Testis (tissue), 5 donors: ENCODE measurements at places on chromosomes 5 and 9.
A peak's percentile ranks its signal among the peaks of the same experiment; 100 is the strongest.

DNA sequence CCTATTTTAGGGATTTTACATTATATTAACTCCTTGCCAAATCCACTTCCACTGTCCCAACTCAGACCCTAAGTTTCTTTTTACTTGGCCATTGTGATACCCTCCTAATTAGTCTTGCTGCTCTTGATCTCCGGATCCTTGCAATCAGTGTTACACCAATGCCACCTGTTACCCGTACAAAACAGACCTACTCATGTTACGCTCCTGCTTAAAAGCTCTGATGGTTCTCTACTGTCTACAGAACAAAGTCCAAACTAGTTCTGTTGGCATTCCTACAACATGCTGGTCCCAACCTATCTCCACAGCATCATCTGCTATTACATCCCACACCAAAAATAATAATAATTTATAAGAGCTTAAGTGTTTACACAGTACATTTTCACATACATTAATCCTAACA lies 9.8 kb downstream of the ECPAS start:
- no peak for DNase-seq

- no peak for DNase-seq
Measured at GRCh38 chr9:27659001-27659400, 85.7 kb upstream of the C9orf72 start.

GRCh38 chr5:73442996-73443627 lies 5.5 kb downstream of the FOXD1 start:
- no peak for DNase-seq

- no peak for DNase-seq
Measured at GRCh38 chr9:104748359-104749031, 1.0 kb downstream of the NIPSNAP3A start.

- DNase-seq, result no peak
Measured at GRCh38 chr5:108726446-108727235, 21.1 kb upstream of the FER start.

GRCh38 chr9:36217256-36217968 lies 26.7 kb downstream of the CLTA start:
- no peak for DNase-seq

- DNase-seq, result no peak
Measured at GRCh38 chr9:2386566-2386965, 235.0 kb upstream of the VLDLR start.

GRCh38 chr9:75664597-75664996 lies 225.9 kb upstream of the PCSK5 start:
- DNase-seq, result no peak

DNA sequence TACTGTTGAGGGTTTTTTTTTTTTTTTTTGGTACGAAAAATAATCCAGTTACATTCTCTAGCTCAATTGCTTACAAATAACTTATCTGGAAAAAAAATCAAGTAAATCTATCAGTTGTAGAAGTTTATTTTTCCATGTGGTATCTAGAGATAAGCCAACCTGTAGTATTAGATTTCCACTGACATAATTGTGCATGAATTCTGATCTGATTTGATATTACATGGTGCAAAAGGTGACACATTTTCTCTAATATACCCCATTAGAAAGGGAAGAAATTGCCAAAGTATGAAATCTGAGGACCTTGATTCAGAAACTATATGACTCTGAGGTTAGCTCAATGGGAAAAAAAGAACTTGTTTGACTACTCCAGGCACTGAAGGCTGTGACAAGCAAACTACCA lies 141.5 kb downstream of the SLF1 start:
- no peak for DNase-seq

GRCh38 chr5:116068028-116068632 lies 16.7 kb upstream of the COMMD10 start:
- peak; percentile 69 for DNase-seq

DNA sequence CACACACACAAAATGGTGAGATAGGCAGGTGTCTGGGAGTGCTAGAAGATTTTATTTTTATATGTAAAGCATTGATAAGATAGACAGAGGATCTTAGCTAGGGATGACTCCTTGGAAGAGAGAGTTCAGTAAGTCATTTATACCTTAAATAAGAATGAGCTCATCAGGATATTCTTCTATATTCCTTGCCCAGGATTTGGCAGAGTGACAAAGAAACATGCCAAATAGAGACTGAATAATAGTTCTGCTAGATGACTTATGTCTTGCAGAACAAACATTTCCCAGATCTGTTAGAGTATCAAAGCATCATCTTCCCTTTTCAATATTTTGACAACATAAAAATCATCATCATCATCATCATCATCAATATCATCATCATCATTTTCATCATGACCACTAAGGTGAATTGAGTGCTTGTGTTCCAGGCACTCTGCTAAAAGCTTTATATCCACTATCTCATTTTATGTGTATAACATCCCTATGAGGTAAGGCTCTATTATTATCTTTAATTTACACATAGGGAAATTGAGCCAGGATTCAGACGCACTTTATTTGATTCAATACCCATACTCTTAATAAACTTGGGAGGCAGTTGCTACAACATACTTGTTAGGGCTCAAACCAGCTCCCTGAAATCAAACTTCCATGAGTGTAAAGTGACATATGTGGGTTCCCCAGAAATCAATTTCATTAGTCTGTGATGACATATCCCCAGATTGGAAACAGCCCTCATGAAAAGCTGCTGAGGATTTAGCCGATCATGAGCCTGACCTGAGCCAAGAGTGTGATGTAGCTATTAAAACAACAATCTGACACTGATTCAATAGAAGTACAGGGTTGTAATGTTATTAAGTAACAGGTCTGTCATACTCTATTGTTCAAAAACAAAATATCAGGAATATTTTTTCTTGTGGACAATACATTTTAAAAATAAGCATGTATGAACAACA lies 176.3 kb upstream of the SEMA6A start:
- DNase-seq, result no peak

DNA sequence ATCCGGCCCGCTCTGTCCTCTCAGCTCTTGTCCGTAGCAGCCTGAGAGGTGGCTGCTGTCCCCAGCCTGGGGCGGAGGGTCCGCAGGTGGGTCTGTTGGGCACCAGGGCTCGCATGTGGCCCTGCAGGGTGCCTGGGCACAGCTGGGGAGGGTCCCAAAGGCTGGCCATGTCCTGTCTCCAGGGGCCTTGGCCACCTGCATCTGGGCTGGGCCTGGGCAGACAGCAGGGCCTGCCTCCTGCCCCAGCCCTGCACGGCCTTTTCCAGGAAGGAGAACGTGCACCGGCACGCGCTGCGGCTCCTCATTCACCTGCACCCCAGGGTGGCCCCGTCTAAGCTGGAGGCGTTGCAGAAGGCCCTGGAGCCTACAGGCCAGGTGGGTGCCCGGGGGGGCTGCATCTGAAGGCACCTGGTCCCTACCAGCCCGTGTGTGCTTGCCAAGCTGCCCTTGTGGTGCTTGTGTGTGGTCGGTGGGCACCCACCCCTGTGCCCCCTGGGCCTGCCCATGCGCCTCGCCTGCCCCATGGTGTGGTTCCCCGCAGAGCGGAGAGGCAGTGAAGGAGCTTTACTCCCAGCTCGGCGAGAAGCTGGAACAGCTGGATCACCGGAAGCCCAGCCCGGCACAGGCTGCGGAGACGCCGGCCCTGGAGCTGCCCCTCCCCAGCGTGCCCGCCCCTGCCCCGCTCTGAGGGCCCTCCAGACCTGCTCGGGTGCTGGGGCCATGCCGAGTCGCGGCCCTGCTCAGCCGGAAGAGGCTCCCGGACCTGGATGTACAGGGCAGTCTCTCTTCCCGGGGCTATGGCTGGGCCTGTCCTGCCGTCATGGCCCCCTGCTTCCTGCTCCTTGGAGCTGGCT lies 5.1 kb upstream of the TOR4A start:
- no peak for DNase-seq

GRCh38 chr5:115369430-115370144 lies 73.1 kb upstream of the CCDC112 start:
- DNase-seq, result no peak

DNA sequence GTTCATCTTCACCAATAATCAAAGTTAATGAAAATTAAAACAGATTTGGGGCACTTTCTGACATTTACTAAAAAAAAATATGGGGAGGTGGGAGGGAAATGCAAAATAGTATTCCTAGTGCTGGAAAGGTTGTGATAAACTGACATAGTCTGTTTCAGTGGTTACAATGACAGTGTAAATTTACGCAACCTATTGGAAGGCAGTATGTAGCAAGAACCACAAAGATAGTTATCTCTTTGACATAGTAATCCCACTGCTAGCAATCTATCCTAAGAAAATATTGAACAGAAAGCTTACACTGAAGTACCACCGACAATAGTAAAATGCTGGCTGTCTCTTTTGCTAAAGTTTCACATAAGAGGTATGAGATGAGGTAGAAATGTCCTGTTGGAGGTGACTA lies 15.1 kb upstream of the EPB41L4B start:
- DNase-seq, result no peak

DNA sequence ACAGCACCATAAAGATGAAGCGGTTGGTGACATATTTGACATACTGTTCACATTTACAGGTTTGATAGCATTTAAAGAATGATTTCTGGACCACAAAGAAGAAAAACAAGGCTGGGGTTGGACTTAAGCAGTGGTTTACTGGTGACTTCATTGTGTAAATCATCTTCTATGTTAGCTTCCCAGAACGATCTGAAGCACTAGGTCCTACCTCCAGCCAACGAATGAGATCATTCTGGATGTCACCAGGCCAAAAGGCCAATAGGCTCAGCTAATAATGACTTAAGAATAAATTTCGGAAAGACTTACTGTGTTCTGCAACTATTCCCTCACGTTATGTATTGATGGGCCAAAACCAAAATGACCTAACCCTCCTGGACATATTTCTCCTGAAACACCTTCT lies 675.3 kb upstream of the CCNG1 start:
- no peak for DNase-seq

DNA sequence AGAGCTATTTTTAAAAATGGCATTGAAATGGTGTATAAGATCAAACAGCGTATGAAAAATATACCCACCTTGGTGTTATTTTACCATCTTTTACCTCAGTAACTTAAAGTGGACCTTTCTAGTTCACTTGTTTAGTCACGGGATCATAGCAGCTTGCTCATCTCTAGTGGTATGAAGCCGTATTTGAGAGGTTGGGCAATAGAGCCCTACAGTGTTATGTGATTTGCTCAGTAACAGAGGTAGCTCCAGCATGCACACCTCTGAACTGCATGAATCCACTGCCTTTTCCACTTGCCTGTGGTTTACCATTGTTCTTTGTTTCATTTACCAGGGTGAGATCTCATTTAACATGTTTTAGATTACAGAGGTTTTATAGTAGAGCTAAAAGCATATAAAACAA lies 134.4 kb downstream of the ATG10 start:
- DNase-seq, result no peak

GRCh38 chr9:16308645-16309044 lies 561.8 kb downstream of the BNC2 start:
- no peak for DNase-seq

- DNase-seq, result no peak
Measured at GRCh38 chr9:133954862-133955529, 37.1 kb downstream of the VAV2 start.

DNA sequence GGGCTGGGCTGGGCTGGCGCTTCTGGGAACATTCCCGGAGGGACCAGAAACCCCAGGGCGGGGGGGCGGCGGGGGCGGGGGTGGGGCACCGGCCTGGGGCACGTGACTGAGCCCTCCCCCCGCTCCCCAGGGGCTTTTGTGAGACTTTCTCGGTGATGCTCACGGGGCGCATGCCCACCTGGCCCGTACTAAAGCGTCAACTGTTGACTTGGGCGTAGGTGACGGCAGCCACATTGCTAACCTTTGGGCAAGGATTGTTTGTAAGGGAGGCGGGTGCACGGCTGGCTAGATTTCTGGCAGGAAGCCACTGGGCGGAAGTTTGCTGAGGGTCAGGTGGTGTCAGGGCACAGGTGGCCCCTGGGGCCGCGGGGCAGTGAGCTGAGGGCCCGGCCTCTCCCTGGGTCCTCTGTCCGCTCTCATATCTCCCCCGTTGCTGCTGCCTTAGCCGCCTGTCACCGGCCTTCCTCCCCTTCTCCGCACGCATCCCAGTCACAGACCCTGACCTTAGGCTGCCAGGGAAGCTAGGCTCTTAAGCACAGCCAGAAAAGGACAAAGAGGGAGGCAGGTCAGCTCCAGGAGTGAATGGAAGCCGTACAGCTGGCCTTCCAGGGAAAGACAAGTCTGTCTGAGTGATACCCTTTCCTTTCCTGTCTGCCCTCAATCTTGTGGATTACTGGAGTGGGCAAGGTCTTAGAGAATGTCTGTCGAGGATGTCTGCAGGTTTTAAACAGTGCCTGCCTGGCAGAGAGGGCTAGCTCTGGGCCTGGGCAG lies 812 bp downstream of the CACFD1 start:
- DNase-seq, result peak; percentile 67

GRCh38 chr5:62568800-62569432 lies 9.7 kb upstream of the LRRC70 start:
- no peak for DNase-seq

DNA sequence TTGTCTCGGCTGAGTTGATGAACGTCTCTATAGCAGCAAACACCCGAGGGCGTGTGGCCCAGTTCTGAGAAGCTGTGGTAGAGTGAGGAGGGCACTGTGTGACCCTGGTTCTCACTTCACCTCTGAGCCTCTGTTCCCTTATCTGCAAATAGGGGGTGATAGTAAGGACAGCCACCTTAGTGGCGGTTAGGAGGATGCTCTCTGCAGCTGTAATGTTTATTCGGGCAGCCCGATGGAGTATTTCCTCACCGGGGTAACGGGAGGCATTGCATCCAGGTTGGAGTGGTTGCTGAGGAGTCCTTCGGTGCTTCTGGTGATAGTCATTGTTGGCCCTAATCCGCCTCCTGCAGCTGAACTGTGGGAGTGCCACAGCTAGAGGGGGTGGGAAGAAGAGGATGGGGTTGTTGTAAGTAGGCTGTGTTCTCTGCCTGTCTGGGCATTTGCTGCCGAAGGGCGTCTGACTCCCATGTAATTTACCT lies 13.9 kb downstream of the PRRC2B start:
- DNase-seq, result peak; percentile 70

DNA sequence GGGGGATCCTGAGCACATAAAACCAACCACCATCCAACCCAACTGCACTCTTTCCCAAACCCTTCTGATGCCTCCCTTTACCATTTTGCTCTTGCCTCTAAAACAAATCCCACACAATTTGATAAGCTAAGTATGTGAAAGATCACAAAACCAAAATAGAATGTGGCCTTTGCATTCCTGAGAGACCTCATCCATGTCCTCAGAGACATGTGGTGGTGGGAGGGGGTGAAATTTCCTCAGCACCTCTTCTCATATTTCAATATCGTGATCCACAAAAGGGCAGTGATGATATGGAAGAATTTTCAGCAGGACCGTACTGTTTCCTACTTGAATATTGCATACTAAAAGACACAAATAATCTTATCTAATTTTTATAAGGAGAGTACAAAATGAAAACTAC lies 423.3 kb downstream of the TLE1 start:
- DNase-seq, result no peak

- DNase-seq, result no peak
Measured at GRCh38 chr9:7075154-7075553, 317.4 kb downstream of the KDM4C start.

- no peak for DNase-seq
Measured at GRCh38 chr5:131541071-131541470, 94.0 kb downstream of the RAPGEF6 start.

- DNase-seq, result no peak
Measured at GRCh38 chr5:79456890-79457583, 56.9 kb downstream of the HOMER1 start.

GRCh38 chr5:128669803-128670202 lies 131.8 kb upstream of the FBN2 start:
- no peak for DNase-seq
